ENCODE measurements at places on chromosomes 7 and 10.

- no peak for DNase-seq
Measured at GRCh38 chr7:114375907-114376306, 38.7 kb upstream of the FOXP2 start.

DNA sequence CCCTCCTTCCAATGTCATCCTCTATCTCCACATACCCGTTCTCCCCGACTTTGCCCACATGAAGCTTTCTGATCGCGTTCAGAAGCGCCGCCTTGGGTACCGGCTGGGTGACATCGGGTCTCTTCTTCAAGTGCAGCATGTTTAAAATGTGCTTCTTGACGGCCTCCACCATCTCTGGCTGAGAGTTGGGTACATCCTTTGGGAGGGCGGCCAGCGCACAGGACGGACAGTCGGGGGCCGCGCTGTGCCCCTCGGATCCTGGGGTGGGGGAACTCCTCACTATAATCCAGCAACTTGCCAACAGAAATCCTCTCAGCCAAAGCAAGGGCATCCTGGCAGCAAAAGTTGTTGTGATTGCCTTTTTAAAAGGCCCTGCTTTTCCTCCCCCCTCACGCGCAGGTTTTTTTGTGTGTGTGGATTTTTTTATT is 2.8 kb downstream of the INHBA start:
- no peak for DNase-seq

DNA sequence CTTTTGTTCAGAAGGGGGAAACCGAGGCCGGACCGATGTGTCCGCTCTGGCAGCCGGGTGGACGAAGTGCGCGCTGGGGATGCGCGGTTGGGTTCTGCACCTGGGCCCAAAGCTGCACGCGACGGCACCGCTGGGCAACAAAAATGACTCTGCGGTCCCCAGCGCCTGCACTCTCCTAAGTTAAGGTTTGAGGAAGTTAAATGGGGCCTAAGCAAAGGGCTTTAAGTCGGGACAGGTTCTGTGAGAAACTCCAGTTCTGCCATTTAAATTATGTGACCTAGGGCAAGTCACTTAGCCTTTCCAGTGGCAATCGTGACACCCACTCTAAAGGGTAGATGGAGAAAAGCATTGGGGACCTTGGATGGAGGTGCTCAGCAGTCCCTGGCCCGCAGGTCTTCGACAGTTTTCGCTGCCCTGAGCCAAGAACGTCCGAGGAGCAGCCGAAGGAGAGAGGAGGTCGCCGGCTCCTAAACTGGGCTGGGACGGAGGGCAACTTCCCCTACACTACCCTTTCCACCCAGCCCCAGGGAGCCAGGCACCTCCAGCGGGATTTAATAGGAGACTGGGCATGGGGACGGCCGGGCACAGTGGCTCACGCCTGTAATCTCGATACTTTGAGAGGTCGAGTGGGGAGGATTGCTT is 534 bp upstream of the ACBD5 start:
- DNase-seq, result no peak

DNA sequence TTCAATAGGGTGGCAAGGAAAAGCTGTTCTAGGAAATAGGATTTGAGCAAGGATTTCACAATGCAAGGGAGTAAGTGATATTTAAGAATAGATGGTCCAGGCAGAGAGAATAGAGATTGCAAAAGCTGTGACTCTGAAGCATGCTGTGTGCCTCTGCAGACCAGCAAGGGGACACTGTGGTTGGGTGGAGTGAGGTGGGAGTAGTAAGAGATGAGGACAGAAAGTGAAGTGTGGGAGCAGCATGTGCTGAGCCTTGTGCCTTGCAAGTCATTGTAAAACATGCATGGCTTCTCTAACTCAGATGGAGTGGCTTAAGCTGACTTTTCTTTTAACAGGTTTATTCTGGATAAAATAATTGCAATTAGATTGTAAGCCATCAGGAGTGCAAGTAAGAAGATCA is 442.4 kb downstream of the CCSER2 start:
- DNase-seq, result no peak

- DNase-seq, result no peak
Measured at GRCh38 chr7:150788474-150789269, 11.5 kb downstream of the TMEM176B start.

- no peak for DNase-seq
Measured at GRCh38 chr10:11397077-11397965, 214.1 kb downstream of the USP6NL start.

GRCh38 chr7:13851736-13852135 is 137.7 kb downstream of the ETV1 start:
- DNase-seq, result peak; percentile 50

DNA sequence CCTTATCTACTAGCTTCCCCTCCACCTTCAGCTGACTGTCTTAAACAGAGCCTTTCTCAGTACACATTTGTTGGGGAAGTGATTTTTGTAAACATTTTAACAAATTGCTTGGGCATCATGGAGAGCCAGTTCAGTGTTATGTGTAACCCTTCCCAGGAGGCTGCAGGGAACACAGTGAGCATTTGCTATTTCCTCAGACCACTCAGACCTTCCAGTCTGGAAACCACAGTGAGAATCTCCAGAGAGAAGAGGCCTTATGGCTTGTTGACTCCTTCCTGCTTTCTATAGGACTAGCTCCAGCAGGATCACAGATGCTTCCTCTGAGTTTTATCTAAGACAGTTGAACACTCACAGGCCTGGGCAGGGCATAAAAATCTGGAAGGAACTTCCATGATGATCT is 409.8 kb upstream of the NPVF start:
- DNase-seq, result no peak

DNA sequence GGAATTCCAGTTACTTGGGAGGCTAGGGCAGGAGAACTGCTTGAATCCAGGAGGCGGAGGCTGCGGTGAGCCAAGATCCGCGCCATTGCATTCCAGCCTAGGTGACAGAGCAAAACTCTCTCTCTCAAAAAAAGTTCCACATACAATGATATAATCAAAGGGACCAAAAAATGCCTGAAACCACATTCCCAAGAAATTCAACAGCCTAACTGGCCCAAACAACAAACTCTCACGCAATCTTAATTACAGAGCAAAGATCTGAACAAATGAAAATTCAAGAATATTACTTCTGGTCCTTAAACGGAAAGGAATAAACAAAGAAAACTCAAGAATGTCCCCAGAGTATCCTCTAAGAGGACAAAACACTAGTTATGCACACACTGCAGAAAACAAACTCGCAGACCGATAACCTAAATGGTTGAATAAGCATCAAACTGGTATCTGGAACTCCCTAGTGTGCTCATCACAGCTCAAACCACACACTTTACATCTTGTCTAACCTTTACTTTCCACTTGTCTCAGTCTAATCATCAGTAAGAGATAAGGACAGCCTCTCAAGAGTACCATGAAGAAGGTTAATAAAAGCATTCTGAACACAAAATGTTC is 3.7 kb downstream of the OGA start:
- no peak for DNase-seq

- no peak for DNase-seq
Measured at GRCh38 chr10:93431361-93431760, 50.8 kb downstream of the MYOF start.

DNA sequence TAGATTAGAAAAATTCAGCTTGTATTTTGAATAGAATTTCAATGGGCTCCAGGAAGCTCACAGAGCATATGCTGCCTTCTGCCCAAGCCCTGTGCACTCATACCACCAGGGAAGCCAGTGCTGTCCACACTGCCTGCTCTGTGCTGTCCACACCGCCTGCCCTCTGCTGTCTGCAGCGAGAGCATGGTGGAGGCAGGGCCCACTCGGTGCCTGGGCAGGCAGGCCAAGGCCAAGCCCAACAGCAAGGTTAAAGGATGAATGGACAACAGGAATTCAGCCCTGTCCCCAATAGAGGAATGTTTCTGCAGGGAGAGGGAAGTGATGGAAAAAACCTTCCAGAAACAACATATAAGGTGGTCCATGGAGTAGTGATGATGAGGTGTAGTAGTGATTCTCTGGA is 146.8 kb downstream of the GFRA1 start:
- no peak for DNase-seq

GRCh38 chr7:140903741-140904480 is 20.8 kb downstream of the BRAF start:
- DNase-seq, result no peak

GRCh38 chr7:147478796-147479195 is 1111.8 kb upstream of the C7orf33 start:
- no peak for DNase-seq

DNA sequence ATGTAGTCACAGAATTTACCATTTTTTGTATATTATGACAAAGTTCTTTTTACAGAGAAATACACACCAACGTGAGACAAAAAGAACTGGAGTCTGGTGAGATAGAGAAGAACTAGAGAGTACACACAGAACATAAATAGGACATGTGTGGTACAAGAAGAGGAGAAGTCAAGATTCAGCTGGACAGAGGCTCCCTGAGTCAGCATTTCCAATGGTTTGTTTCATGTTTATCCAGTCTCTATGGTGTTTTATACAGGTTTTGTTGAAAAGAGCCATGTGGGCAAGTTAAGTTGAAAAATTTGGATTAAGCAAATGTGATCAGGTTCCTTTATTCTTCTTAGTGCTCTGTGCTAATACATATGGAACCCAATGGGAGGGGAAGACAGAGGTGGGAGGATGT is 105.5 kb upstream of the AKR1E2 start:
- DNase-seq, result no peak

DNA sequence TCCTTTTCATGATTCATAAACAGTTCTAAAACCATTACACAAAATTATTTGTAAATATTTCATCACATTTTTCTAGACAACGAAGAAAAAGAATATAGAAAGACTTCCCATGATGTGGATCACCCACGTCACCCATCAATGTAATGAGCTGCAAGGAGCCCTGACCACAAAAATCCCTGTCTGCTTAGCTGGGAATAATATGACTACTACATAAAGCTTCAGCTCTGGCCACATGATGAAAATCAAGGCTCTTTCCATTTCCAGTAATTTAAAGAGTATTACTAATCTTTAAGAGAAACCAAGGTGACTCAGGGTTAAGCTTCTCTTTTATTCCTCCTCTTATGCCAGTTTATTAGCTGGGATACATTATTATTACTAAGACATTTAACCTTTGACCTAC is 180.8 kb upstream of the CACNA2D1 start:
- DNase-seq, result no peak

GRCh38 chr7:104929921-104930320 is 84.1 kb upstream of the KMT2E start:
- no peak for DNase-seq

- DNase-seq, result no peak
Measured at GRCh38 chr7:96530786-96531185, 178.9 kb downstream of the SEM1 start.

GRCh38 chr7:111424768-111425167 is 137.5 kb downstream of the IMMP2L start:
- no peak for DNase-seq

- no peak for DNase-seq
Measured at GRCh38 chr7:121196286-121196685, 132.5 kb upstream of the WNT16 start.

DNA sequence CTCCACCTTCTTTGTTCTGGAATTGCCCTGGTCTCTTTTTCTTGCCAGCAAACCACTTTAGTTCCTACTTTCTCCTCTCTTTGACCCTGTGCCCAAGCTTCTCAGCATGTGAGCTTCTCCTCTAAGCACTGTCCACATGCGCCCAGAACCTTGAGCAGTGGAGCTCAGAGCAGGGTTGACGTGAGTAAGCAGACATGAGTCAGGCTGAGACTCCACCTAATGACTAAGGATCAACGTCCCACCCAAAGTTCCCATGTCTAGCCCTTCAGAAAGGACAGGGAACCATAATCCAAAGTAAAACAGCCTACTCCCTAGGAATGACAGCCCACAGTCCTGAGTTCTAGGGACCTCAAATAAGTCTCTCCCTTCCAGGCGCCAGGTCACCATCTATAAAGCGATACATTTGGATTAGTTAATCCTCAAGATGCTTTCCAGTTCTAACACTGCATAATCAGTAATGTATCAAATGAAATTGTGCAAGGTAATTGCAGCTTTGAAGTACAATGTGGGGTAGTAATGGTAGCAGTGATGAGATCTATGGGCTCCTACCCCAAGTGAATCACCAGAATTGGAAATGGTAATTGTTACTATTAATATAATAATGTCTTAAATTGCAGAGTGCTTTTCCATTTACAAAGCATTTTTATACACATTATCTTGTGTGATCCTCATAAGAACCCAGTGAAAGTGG is 44.5 kb downstream of the KCNMA1 start:
- DNase-seq, result no peak

GRCh38 chr10:58511765-58512490 is 744 bp upstream of the BICC1 start:
- DNase-seq, result no peak

DNA sequence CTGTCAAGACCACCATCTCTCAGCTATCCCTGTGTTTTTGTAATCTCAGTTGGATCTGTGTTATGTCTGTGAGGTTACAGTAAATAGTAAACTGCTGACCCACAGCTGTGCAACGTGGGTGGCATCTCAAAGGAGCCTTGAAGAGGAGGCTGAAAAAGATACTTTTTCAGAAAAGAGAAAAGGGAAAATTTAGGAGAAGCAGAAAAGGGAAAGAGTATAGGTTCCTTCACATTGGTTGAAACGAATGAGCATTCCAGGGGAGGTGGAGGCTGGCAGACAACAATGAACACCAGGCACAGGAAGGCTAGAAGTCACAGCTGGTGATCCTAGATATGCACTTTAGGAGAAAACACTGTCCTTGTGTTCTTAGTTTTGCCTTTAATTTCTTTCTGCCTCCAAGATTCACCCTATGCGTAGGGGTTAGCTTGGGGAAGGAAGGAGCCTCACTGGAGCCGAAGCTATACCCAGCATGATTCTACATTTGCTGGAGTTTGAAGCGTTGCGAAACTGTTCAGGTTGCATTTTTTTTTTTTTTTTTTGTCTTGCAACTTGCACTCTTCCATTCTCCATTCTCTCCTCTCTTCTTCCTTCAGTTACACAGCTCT is 18.3 kb downstream of the CPED1 start:
- no peak for DNase-seq

GRCh38 chr7:22204312-22204711 is 152.6 kb downstream of the RAPGEF5 start:
- DNase-seq, result no peak

GRCh38 chr10:128614802-128615553 is 488.8 kb upstream of the MKI67 start:
- DNase-seq, result no peak

DNA sequence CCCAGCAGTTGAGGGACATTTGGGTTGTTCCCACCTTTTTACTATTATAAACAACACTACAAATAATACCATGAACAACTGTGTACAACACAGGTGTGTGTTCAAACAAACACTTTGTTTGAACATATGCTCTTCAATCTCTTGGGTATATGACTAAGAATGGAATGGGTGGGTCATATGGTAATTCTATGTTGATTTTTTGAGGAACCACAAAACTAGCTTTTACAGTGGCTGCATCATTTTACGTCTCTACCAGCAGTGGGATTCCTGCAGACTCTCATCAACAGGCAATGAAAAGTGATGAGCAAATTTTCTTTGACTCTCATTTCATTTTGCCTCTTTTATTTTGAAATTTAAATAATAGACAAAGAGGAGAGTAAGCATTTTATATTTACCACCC is 116.9 kb upstream of the KLF14 start:
- DNase-seq, result no peak

DNA sequence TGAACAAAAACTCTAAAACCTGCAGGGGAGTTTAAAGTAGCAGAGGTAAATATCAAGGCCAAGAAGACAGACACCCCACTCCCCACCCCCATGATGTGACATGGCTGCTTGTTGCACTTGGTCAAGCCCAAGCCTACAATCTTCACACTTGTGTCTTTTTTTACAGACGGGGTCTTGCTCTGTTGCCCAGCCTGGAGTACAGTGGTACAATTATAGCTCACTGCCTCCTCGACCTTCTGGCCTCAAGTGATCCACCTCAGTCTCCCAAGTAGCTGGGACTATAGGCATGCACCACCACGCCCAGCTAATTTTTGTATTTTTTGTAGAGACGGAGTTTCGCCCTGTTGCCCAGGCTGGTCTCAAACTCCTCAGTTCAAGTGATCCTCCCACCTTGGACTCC is 71.9 kb upstream of the CYTH3 start:
- no peak for DNase-seq

Data from NCI-H2227 treated with DMSO at 0.1 percent for 48 hours (cell line).